Smooth muscle cell of the pulmonary artery (primary cell): ENCODE measurements at places on chromosomes 7 and 10. TPM values are rescaled to one million over a fixed set of nuclear protein-coding genes. Genes with fewer than 3 reads are reported as not detected.

Gene EGFR
- total RNA-seq = 47.8 and 64.3 TPM in 2 replicates

Gene SOSTDC1
- not detected in 2 replicates for total RNA-seq

Gene JCAD
- total RNA-seq = 8.0 and 29.2 TPM in 2 replicates

Gene CPA2
- total RNA-seq = not detected in 2 replicates

Gene MEST
- total RNA-seq = 262 and 361 TPM in 2 replicates

Gene KAZALD1
- total RNA-seq = 26.8 and 29.1 TPM in 2 replicates

Gene STAG3
- 0.99 and 2.2 TPM in 2 replicates for total RNA-seq

Gene ADO
- 18.9 and 21.3 TPM in 2 replicates for total RNA-seq

Gene SSC4D
- 0.40 and 0.65 TPM in 2 replicates for total RNA-seq

Gene AOAH
- total RNA-seq = not detected in 2 replicates

Gene SLC16A9
- total RNA-seq = 2.5 and 15.1 TPM in 2 replicates

Gene FAM25C
- not detected in 2 replicates for total RNA-seq

Gene NANOS1
- total RNA-seq = 0.99 and 1.5 TPM in 2 replicates

Gene GNAT3
- not detected in 2 replicates for total RNA-seq

Gene DYDC2
- total RNA-seq = not detected in 2 replicates

Gene BMPR1A
- 55.2 and 60.5 TPM in 2 replicates for total RNA-seq

Gene HTRA1
- 591 and 835 TPM in 2 replicates for total RNA-seq

Gene GPER1
- 3.2 and 5.3 TPM in 2 replicates for total RNA-seq

Gene LSM5
- total RNA-seq = 6.4 and 12.4 TPM in 2 replicates

Gene RAMP3
- not detected in 2 replicates for total RNA-seq

Gene TMEM196
- total RNA-seq = not detected in 2 replicates

Gene UPK3B
- 0.39 and 0.46 TPM in 2 replicates for total RNA-seq

Gene GSDME
- 39.7 and 77.8 TPM in 2 replicates for total RNA-seq

Gene ADCY1
- 0.03 and 0.26 TPM in 2 replicates for total RNA-seq

Gene INMT
- 12.0 and 13.1 TPM in 2 replicates for total RNA-seq

Gene PNLIP
- total RNA-seq = not detected in 2 replicates
